H9 (cell line): ENCODE measurements at places on chromosomes 2 and 18.

- no peak overlapping the region for H3K4me3 ChIP-seq
- H3K4me1 ChIP-seq, result no peaks in the 10 kb centered on the region
- no peaks in the 10 kb centered on the region for H3K27me3 ChIP-seq
- H3K27ac ChIP-seq, result no peak overlapping the region
Measured at GRCh38 chr2:196804381-196804780, 4.8 kb downstream of the C2orf66 start.

DNA sequence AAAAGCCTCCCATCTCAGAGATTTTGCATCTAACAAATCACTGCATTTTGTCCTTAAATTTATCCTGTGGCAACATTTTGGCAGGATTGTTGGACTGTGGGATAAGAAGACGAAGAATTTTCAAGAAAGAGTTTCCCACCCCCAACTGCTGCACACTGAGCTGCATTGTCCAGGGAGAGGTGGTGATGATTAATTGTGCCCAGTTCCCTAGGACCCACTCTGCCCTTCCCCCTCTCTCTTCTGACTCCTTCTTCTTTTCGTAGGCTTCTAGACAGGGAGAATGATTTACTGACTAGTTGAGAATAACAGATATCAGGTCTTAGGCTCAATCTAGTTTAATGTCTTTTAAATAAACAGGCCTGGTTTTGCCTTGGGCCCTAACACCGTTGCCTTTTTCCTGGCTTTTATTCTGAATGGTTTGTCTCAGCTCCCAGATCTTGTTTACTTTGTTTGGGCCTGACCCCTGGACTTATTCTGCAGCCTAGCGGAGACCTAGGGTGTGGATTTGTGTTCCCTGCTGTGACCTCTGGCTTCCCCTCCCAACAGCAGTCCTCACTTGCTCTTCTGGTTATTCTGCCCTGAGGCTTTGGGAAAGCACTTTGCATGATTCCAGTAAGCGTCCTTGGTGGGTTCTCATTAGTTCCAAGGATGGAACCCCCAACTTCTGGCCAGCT, 233.3 kb downstream of the INSIG2 start:
- H3K27me3 ChIP-seq, result no peaks in the 10 kb centered on the region
- H3K4me3 ChIP-seq, result peak overlapping the region; percentile 6; the same call in 2 of the 3 replicates
- no peak overlapping the region for H3K27ac ChIP-seq
- 0 out of 2 replicates have a peak, but pooled peaks cover 2% of the 10 kb centered on the region for H3K36me3 ChIP-seq
- peaks cover 20% of the 10 kb centered on the region; the same call in 1 of the 2 replicates for H3K4me1 ChIP-seq

DNA sequence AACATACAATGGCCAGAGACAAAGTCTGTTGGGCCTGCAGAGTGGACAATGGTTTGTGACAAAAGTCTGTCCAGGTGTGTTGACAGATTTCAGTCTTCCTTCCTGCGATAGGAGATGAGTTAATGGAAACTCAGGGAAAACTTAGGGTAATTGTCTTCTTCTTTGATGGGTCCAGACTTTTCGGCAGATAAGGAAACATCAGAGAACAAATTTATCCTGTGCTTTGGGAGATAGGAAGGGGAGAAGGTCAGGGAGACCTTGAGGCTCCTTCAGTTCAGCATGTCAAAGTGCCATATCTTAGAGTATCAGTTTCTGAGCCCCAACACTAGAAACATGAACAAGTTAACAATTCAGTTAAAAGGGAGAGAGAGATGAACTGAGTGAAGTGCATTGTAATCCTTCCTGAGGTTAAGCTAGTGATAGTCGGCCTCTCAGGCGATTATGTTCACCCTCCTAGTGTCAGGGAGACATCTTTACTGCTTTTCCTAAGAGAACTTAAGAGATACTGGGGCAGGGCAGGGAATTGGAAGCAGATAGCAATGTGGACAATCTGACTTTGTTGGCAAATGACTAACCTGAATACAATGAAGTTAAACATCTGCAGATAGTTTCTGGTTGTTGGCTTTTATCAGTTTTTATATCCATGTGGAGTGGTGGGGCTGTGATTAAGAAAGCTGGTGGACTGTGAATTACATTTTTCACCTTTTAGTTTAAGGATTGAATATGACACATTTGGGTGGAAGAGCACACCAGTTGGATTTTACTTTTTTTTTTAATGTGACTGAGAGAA, 248.8 kb upstream of the FN1 start:
- H3K4me3 ChIP-seq, result no peak overlapping the region
- H3K27ac ChIP-seq, result no peak overlapping the region
- no peaks in the 10 kb centered on the region for H3K27me3 ChIP-seq
- DNase-seq, result no peak
- H3K4me1 ChIP-seq, result no peaks in the 10 kb centered on the region

DNA sequence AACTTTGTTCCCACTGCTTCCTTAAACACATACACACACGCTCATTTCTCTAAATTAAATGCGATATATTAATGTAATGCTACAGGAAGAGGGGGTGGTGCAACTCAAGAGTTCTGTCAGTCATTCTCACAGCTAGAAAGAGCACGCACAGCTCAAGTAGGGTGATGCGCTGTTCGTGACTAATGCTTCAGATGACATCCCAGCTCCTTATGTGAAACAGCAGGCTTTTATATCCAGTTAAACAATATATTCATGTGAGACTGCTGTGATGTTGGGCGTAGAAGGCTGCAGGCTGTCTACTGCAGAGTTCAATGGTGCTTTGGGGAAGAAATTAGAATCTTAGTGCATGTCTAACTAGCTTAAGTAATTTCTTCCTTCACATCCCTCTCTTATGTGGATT, 912.6 kb upstream of the FSHR start:
- no peak overlapping the region for H3K27ac ChIP-seq
- no peaks in the 10 kb centered on the region for H3K4me1 ChIP-seq
- DNase-seq, result no peak
- no peaks in the 10 kb centered on the region for H3K36me3 ChIP-seq
- no peaks in the 10 kb centered on the region for H3K27me3 ChIP-seq

DNA sequence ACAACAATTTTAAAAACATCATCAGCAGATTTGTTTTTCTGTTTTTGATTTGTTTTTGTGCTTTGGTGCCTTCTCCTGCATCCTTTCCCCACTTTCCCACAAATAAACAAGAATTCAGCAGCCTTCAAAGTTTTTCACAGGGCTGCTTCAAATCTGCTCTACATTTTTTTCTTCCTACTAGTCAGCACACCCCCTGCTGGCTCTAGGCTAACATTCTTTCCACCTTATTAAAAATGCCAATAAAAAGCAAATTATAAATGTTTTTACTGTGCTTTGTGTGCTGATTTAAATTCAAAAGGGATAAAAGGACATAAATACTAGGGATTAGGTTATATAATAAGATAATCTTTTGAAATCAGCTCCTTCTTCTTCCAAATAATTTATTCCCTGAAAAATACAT, 6.2 kb upstream of the CNTNAP5 start:
- no peak for DNase-seq
- H3K27ac ChIP-seq, result no peak overlapping the region
- no peaks in the 10 kb centered on the region for H3K4me1 ChIP-seq
- H3K4me3 ChIP-seq, result no peak overlapping the region
- H3K36me3 ChIP-seq, result no peaks in the 10 kb centered on the region

DNA sequence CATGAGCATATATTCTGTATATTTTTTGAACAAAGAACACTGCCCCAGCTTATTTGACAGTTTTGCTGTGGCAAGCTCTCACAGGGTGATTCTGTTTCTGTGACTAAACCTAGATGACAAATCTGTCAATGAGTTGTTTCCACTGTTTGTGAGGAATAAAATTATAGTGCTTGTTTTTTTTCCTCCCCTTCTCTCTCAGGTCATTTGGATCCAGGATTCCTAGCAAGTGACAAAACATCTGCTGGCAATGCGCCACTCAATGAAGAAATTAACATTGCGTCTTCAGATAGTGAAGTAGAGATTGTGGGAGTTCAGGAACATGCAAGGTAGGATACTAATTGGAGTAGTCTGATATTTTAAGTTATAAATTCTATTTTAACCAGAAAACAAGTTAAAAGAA, 149.3 kb downstream of the HAUS1 start:
- no peaks in the 10 kb centered on the region for H3K27me3 ChIP-seq
- no peak for DNase-seq
- no peak overlapping the region for H3K4me3 ChIP-seq
- peaks cover 4% of the 10 kb centered on the region; the same call in 1 of the 2 replicates for H3K4me1 ChIP-seq
- no peak overlapping the region for H3K27ac ChIP-seq

DNA sequence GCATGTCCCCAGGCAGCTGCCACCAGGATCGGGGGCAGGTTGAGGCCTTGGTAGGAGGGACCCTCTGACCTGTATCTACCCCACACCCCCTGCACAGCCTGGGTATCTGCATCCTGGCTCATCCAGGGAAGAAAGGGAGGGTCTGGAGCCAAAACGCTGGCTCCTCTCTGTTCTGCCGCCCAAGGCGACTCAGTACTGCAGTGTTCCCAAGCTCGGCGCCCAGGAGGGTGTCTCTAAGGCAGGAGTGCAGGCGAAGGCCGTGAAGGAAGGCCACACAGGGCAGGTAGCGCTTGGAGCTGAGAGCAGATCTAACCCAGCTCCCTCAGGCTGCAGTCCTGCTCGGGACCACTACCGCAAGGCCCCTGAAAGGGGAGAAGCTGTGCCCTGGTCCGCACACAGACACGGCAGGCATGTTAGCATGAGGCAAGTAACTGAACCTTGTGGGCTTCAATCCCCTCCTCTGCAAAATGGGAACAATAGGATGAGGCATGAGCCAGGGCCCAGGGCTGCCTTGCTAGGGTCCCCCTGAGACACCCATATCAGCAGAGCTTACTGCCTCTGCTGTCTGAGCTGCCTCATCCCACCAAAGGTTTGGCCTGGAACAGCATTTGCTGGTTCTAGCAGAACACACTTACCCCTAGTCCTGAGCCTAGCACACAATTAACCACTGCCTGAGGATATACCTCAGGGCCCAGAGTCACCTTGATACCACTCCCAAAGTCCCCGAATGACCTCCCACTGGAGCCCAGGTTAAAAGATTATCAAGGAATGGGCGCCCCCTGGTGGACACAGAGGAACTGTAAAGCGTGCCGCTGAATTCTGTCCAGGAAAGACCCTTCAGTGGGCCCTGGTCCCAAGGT, 6.5 kb downstream of the PTMA start:
- peak; percentile 93 for DNase-seq
- no peaks in the 10 kb centered on the region for H3K27me3 ChIP-seq
- H3K36me3 ChIP-seq, result peaks cover 34% of the 10 kb centered on the region
- H3K4me3 ChIP-seq, result peak overlapping the region; percentile 75; the same call in 2 of the 3 replicates
